ENCODE measurements at places on chromosomes 6 and 20.

- DNase-seq: no peak
Observed at GRCh38 chr6:38192011-38192410, 372.5 kb downstream of the ZFAND3 start.

DNA sequence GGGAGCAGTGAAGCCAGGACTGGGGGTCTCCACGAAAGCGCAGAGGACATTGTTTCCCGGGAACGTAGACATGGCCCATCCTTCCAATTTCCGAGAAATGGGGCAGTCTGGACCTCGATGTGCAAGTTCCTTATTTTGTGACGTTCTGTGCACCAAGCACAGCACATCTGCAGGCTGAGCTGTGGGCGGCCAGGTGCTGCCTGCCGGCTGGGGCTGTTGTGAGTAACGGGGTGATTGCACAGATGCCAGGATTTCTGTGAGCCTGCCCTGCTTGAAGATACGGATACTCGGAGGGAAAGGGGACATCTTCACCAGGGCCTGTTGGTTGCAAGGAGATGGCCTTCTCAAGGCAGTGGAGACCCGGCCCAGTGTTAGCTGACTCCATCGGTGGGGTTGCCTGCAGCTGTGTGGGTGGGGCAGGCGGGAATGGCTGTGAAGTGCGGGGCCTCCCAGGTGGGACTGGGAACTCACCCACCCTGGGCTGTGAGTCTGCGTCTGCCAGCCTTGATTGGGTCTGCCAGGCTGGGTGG lies 27.6 kb downstream of the CDH4 start:
- no peak for DNase-seq

DNA sequence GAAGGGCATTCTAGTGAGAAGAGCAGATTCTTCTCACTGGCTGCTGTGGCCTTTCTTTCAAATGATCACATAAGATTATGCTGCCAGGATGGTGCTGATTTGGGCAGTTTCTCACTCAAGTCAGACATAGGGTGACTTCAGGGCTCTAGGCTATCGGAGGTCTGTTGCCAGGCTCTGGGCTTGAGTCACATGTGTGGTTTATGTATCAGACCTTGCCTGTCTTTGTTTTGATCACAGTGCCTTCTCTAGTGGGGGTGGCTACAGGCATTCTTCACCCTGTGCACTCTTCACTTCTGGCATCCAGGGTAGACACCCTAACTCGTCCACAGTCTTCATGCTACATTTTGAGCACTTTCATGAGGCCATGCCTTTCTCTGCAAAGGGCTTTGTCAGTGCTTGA lies 823.7 kb upstream of the MAN1A1 start:
- no peak for DNase-seq

GRCh38 chr6:133208183-133208755 lies 32.9 kb upstream of the EYA4 start:
- no peak for DNase-seq

DNA sequence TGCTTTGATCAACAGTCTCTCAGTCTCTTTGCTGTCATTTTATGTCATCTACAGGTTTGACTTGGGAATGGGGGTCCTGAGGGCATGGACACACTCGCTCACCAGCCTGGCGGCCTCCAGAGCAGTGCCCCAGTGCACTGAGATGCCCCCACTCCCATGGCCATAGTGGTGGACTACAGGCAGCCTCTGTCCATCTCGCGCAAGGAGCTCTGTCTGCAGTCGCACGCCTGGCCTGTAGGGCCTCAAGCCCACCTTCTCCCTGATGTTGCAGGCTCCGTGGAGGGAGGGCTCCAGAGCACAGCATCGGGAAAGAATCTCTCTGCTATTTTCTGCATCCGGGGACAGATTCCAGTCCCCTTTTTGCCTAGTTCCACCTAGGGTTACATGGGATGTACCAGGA lies 22.6 kb downstream of the DDO start:
- DNase-seq: no peak

DNA sequence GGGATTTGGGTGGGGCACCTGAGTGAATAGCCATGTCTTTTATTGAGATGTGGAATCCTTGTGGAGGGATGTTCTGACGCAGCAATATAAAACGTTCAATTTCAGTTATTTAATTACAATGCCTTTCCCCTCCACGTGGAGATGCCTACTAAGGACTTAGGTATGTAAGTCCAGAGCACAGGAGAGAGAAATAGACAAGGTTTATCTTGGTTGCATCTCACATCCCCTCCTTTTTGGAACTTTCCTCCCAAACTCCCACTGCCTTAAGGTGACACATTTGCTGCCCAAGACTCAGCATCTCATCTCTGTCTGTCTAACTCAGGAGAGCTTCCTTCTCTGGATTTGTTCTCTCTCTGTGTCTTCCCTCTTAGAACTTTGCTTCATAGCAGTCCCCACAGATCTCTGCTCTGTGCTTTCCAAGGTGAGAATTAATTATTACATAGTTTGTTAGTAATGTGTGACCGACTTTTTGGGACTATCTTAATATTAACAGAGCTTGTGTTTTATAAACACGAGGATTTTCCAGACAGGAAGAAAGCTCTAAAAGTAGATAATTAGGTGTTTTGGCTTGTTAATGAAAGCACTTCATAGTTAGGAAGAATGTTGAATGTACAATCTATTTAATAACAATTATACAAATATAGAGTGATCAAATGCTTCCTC lies 52.6 kb downstream of the COL19A1 start:
- no peak for DNase-seq

DNA sequence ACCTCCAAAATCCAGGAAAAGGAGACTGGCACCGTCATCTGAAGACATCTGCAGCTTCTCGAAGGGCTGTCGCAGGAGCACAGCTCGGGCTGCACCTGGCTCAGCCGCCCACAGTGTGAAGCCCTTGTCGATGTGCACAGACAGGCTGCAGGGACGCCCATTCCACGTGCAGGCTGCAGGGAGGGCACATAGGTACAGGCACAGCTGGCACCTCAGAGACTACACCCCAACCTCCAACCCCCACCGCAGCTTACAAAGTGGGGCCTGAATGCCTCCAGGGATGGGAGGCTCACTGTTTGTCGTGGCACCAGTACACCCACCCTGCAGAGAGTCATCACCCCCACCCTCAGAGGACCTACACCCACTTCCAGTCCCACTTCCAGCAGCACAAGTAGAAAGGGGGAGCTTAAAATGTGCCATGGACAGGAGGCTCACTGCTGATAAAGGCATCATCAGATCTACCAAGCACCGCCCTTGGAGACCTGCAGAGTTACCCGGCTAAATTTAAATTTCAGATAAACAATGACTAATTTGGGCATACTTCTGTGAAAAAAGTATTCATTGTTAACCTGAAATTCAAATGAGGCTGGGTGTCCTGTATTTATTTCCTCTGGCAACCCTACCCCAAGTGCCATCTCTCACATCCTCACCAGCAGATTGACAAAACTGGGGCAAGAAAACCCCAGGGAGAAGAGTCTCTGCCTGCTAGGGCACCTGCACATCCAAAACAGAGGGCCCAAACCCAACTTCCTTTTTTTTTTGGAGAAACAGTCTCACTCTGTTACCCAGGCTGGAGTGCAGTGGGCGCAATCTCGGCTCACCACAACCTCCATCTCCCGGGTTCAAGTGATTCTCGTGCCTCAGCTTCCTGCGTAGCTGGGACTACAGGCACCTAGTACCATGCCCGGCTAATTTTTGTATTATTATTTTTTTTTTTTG lies 7.7 kb upstream of the CDK5RAP1 start:
- no peak for DNase-seq

DNA sequence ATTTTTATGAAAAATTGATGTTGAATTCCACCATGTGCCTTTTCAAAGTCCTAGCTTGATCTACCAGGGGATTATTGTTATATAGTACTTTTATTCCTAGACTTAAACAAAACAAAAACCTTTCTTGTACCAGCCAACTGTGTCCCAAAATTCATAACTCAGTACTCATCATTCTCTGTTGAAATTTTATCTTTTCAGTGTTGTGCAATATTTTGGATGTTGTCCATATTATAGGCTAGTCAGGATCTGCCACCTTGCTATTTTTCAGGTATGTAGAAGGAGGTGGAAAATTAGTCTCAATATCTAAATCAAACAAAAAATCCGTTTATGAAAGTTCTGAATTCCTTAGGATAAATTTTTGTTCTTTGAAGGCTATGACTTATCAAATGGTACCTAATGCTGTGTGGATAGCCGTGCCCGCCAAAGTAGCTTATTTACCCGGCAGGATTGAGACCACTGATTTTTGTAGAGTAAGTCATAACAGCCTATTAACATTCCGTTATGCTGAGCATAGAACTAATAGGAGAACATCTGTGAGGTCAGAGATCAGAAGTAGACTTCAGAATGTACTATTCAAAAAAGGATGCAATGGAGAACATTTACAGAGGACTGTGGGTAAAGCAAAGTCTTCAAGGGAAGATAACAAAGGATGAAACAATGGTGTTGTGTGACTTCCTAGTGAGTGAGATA lies 304.7 kb downstream of the SOX4 start:
- no peak for DNase-seq

GRCh38 chr6:20180935-20181334 lies 31.3 kb downstream of the MBOAT1 start:
- DNase-seq: no peak

All from uterus (tissue), 4 donors.